ENCODE measurements at places on chromosomes 1 and 21. TPM values are rescaled to one million over a fixed set of nuclear protein-coding genes. Genes with fewer than 3 reads are reported as not detected.

The PGM1 gene
- total RNA-seq, result 33.7 TPM

The LCE2A gene
- not detected for total RNA-seq

The TTC22 gene
- 0.36 TPM for total RNA-seq

The ADCY10 gene
- 0.67 TPM for total RNA-seq

The KRTCAP2 gene
- 162 TPM for total RNA-seq

The GPR153 gene
- 10.6 TPM for total RNA-seq

The LMOD1 gene
- total RNA-seq, result 41.6 TPM

The PAQR7 gene
- 12.3 TPM for total RNA-seq

The BTBD8 gene
- 14.9 TPM for total RNA-seq

The ZBED6 gene
- total RNA-seq, result 52.3 TPM

- no peak for DNase-seq
Observed at GRCh38 chr21:16137106-16137505, 407.3 kb downstream of the USP25 start.

- DNase-seq, result no peak
Observed at GRCh38 chr1:220335668-220336067, 63.4 kb upstream of the RAB3GAP2 start.

DNA sequence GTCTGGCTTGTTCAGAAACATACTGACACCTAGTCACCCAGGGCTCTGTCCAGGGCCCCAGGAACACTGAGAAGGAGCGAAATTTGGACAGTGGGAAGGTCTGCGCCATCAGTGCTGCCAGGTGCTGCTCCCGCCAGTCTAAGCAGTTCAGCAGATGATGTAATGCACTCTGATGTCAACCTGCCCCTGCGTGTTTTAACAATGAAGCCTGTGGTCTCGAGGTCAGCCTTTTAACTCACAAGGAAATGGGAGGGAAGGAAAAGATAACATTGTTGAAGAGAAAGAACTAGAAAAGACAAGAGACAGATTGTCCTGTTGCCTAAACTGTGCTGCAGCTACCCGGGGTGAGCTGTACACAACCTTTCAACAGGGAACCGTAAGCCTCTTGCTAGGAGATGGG lies 126.6 kb upstream of the IFFO2 start:
- DNase-seq, result no peak

GRCh38 chr1:156814571-156815260 lies 1.9 kb downstream of the SH2D2A start:
- peak; percentile 61 for DNase-seq

DNA sequence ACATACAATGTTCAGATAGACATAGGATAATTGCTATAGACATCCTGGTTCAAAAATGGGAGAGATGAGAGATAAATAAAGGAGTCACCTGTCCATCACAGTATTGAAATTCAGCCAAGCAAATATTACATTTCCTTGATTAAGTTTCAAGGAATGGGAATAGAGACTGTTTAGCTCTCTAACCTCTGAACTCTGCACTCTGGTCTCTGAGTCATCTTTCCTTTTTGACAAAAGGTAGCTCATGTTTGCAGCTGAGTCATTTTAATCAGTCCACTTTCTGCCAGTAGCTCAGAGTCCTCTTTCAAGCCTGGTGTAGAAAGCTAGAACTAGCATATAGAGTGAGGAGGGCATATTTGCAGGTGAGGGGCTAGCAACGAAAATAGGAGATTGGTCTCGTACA lies 51.4 kb upstream of the GJA8 start:
- no peak for DNase-seq

GRCh38 chr1:22457345-22457744 lies 5.7 kb downstream of the ZBTB40 start:
- DNase-seq, result no peak

GRCh38 chr1:235854347-235854746 lies 12.4 kb downstream of the LYST start:
- no peak for DNase-seq

- no peak for DNase-seq
Observed at GRCh38 chr1:184664661-184665060, 90.0 kb downstream of the EDEM3 start.

GRCh38 chr1:198153103-198153502 lies 3.7 kb upstream of the NEK7 start:
- peak; percentile 66 for DNase-seq

GRCh38 chr21:28632755-28633408 lies 359.8 kb downstream of the LTN1 start:
- no peak for DNase-seq

DNA sequence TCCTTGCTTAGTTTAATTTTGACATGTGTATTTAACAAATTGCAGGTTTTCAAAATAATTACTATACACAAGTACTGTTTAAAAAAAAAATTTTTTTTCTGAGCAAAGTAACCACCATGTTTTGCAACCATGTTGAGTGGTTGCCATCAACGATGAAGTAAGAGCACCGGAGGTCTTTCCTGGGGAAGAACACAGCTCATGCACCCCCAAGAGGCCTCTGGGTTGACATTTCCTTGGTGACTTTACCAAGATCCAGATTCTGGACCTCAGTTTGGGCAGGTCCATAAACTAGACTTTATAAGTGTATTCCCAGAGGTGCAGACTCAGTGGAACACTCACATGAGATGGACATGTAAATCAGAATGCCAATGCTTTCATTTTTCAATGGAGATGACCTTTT lies 36.8 kb upstream of the RALGPS2 start:
- DNase-seq, result no peak

DNA sequence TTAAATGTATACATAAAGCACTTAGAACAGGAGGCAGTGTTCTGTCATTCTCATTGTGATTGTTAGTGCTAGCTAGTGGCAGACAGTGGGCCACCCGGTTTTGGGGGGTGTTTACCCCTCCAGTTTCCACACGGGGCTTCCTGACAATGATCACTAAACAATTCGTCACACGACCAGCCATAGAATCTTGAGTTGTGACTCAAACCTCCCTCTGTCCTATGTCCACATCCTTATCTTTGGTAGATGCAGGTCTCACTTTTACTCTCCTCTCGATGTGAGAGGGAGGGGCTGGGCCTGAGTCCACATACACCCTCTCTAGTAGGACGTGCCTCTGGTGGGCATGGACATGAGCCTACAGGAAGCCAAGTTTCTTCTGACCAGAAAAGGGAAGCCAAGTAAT lies 92.6 kb upstream of the SSX2IP start:
- DNase-seq, result no peak

GRCh38 chr21:24259241-24259640 lies 1348.0 kb downstream of the MRPL39 start:
- no peak for DNase-seq

Measured in sciatic nerve (tissue), 2 donors.